ENCODE measurements at places on chromosomes 1 and 21.

GRCh38 chr1:110007046-110007830 is 22.7 kb downstream of the AHCYL1 start:
- DNase-seq = no peak

DNA sequence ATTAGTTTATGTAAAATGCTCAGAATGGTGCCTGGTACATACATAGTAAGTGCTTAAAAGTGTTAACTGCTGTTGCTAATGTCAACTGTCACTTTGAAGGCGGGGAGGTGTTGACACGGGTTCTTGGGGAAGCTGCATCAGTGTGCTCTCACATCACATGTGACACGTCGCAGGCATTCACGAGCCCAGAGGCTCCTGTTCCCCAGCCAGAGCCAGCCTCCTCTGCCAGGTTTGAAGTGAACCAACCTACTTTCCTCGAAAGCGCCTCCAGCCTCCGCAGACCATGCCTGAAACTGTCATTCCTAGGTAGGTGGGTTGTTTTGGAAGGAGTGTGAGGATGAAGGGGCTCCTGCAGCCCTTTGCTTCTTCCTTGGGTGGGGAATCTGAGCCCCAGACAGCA is 13.8 kb downstream of the GALNT2 start:
- DNase-seq = no peak

DNA sequence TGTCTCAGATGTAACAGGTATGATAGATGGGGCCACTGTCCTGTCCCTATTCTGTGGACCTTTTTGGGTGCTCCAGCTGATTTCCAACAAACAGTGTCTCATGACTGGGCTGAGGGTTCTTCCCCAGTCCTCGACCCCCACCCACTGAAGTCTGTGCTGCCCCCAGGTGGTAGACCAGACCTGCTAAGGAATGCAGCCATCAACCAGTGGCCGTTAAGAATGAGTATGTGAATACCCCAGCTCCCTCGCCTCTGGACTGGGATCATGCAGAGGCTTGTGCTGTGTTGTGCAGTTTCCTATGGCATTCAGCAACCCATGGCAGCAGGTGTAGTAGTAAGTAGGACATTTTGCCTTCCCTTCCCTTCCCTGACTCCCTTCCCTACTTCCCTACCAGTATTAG is 183.1 kb upstream of the KAZN start:
- no peak for DNase-seq

DNA sequence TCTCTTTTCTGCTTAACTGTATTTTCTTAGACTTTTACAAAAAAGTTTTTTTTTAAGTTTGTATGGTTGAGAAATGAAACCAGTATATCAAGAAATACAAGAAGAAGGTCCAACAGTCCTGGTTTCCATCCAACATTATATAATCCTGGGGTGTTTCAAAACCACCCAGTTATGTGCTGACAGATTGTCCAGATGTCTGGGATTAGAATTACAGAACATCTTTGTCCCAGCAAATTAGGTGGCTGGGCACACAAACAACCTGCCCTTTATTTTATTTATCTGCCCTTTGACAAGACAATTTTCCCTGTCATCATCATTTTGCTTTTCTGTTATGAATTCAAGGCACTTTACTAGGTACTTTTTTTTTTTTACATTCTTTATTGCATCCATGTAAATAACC is 622.1 kb downstream of the PLPP3 start:
- DNase-seq = no peak

DNA sequence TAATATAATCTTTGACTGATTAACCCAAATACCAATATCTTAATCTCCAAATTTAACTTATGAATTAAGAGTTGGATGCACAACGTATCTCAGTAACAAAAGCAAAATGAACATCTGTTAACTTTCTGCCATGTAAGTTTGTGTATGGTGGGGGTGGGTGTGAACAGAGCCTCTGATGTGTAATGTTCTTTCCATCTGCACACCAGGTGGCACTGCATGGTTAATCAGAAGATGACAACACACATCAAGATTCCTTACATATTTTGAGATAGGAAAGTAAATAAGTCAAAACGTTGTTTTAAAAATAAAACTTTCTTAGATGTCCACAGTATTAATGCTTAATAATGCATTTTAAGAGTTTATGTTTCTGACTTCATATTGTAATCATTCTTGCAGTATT is 251.9 kb downstream of the DPYD start:
- DNase-seq = peak; percentile 9

DNA sequence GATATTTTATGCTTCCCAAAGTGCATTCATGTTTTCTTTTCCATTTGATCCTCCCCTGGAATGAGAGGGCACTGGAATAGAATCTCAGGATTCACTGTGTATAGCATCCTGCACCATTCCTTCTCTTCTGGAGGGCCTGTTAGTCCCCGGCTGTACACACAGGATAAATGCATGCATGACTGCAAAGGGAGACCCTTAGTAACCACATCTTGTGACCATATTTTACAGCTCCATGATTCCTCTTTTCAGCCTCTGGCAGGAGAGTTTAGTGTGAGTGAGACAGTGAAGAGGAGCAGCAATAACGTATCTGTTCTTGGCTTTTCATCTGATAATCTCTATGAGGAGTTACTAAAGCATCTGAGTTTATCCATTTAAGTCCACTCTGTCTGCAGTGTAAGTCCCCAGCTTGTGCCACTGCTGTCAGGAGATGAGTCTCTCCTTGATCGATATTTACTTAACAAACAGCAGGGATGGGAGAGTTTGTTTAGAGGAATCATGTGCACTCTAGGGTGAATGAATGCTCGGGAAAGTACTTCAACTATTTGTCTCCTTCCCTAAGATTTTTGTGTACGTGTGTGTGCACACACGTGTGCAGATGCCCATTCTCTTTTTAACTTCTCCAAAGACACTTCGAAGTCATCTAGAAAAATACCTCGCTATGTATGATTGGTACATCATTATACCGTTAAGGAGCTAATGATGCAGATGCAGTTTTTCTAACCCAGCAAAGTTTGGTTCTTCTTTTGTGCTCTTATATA is 41.1 kb downstream of the PROX1 start:
- DNase-seq = no peak

DNA sequence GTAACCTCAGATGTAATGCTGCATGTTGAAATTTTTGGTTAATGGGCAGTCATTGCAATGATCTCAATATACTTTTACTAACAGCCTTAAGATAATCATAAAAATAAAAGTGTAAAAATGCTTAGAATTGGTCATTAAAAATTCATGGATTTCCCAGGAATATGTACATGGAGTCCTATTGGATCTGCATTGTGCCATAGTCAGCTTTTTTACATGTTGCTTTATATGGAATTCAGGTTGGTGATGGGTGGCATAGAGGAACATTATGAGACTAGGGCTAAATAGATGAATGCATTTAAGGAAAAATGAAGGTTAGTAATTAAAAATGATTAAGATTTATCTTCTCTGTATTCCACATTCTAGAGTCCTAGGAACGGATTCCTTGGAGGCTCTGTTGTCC is 103.2 kb downstream of the SLC35F3 start:
- no peak for DNase-seq

DNA sequence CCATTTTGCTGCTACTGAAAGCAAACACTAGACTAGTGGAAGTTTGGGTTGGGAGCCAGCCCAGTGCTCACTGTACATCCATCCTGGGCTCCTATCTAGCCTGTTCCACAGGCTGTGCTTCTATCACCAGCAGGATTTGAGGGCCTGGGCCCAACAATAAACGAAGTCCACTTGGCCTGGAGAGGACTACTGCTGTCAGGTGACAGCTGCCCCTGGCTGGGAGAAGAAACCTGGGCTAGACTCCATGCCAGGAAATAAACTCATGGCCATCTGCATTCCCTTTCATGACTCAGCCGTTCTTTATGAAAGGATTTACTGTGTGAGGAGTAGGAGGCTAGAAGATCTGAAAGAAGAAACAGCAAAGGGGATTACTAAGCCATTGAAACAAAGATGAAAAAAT is 35.5 kb downstream of the COLGALT2 start:
- no peak for DNase-seq

DNA sequence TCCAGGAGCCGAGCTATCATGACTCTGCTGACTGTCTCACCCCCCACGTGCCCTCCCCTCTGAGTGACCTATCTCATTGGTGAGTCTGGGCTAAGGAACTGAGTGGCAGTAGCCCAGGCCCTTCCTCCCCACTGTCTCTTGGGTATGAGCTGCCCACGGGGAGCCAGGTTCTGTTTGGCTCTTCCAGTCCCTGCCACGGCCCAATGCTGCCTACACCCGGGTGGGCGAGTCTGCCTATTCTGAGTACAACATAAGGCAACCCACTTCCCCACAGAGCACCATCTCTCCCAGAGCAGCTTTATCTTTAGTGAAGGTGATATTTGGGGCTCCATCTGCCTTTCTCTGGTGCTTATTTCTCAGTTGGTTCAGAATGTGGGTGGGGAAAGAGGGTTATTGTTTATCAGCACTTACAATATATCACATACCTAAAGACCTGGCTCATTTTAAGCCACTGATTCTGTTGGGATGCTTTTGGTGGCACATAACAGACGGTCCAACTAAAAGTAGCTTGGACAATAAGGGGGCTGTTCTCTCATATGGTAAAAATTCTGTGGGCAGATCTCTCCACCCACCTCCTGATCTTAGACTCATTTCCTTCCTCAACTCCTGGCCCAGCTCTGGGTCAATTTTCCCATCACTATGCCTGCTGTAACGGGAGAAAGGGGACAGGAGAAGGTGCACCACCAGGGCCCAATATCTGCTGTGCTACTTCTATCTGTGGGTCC is 27.7 kb upstream of the VWA5B1 start:
- no peak for DNase-seq

- peak; percentile 85 for DNase-seq
These were observed 1.7 kb downstream of the TMCC2 start for GRCh38 chr1:205229399-205229871.

GRCh38 chr21:35197191-35197590 is 148.1 kb upstream of the RUNX1 start:
- no peak for DNase-seq

DNA sequence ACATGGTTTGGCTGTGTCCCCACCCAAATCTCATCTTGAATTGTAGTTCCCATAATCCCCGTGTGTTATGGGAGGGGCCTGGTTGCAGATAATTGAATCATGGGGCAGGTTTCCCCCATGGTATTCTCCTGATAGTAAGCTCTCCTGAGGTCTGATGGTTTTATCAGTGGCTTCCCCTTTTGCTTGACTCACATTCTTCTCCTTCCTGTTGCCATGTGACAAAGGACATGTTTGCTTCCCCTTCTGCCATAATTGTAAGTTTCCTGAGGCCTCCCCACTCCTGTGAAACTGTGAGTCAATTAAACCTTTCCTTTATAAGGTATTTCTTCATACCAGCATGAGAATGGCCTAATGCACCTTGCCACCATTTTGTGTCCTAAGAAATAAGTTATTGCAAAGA is 415.0 kb downstream of the COL11A1 start:
- no peak for DNase-seq

GRCh38 chr1:95496307-95496706 is 262.3 kb downstream of the RWDD3 start:
- no peak for DNase-seq

GRCh38 chr1:170395149-170395548 is 136.8 kb upstream of the GORAB start:
- no peak for DNase-seq

- DNase-seq = no peak
These were observed 408.8 kb downstream of the COL11A1 start for GRCh38 chr1:102699524-102699923.

DNA sequence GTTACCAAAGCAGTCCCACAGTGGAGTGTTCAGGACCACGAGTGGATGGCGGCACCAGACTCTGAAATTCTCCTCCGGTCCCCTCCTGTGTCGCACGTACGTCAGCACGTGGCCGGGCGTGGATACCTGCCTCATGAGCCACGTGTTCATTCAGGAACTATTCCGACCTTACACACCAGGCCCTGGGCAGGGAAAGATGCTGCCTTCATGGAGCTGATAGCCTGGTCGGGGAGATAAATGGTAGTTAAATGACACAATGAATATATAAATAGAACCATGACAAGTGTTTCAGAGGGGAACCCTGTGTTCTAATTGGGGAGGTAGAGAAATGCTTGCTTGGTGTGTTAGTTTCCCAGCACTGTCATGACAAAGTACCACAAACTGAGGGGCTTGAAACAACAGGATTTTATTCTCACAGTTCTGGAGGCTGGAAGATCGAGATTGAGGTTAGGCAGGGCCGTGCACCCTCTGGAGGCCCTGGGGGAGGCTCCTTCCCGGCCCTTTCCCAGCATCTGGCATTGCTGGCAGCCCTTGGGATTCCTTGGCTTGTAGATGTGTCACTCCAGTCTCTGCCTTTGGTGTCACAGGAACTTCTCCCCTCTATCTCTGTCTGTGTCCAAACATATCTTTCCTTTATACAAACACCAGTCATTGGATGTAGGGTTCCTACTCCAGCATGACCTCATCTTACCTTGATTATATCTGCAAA is 28.9 kb upstream of the GPR137B start:
- no peak for DNase-seq

DNA sequence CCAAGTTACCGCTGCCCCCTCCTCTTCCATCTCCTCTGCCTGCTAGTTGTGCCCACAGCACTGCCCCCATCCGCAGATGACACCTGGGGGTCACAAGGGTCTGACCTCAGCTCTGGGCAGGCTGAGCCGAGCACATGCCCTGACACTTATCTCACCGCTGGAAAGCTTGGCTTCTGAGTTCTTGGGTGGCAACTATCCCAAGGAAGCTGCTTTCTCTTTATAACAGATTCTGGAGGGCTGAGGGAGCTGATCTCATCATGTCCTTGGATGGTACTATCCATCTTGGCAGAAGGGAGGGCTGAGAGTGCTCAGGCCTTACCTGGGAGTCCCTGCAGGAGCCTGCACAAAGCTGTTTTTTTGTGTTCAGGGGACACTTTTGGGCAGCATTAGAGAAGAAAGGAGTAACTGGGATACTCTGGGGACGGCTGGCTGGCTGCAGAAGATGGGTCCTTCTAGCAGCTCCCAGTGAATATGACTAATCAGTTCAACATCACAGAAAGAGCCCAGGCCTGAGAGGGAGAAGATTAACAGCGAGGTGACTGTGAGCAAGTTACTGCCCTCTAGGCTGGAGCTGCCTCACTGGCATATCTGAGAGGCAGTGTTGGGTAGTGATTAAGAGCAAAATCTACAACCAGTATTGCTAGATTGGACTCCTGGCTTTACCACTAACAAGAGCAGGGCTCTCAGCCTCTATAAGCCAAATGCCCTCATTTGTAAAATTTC is 71.6 kb downstream of the PLXNA2 start:
- DNase-seq = peak; percentile 70

GRCh38 chr1:184755226-184756065 is 788 bp upstream of the EDEM3 start:
- DNase-seq = peak; percentile 59

DNA sequence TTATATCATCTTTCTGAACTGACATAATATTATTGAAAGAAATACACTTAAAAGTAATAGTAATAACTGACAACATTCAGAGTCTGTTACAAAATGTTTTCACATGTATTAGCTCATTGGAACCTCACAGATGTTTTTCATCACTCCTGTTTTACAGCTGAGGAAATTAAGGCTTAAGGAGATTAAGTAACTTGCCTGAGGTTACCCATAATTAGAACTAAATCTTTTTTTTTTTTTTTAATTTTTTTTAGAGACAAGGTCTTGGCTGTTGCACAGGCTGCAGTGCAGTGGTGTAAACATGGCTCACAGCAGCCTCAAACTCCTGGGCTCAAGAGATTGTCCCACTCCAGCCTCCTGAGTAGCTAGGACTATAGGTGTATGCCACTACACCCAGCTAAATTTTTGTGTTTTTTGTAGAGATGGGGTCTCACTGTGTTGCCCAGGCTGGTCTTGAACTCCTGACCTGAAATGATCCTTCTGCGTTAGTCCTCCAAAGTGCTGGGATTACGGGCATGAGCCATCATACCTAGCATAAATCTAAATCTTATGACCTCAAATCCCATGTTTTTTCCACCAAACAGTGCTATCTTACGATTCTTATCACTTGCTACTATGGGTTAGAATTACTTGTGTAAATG is 64.7 kb upstream of the MACF1 start:
- DNase-seq = no peak
